NK-92 treated with Interleukin-12 subunit alpha and Interleukin-12 subunit beta, amount 100 ng/mL, for 24 hours (cell line): ENCODE measurements at places on chromosomes 7 and 10.

DNA sequence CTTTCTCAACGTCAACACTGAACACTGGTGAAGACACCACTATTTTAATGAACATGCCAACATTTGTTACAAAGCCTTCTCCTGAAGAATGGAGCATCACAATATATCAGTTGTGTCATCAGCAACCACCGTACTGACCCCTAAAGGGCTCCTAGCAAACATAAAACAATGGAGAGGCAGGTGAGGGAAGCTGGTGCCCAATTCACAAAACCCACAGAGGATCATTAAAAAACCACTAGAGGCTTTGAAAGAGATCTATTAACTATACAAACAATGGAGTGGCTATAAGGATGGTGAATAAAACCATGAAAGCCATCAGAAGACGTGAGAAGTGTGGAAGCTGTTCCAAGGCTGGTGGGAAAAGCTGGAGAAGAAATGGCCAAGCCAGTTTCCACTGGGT, 150.8 kb downstream of the FAM107B start:
- no peak for DNase-seq

DNA sequence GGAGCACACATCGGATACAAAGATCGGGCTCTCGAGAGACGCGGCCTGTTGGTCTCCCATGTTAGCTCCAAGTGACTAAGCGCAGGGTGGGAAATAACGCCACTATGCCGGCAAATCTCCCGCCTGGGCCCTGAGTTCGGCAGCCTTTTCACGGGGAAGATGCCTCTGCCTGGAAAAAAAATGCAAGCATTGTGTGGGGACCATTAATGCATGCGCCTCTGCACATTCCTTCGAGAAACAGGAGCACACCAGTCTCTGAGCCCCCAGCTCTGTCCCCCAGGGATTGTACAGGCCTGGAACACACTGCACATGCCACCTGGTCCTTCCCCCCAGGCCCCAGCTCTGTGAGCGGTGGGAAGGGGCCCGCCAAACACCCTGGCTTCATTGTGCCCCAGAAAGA, 44.1 kb downstream of the FBXW4 start:
- DNase-seq: no peak

DNA sequence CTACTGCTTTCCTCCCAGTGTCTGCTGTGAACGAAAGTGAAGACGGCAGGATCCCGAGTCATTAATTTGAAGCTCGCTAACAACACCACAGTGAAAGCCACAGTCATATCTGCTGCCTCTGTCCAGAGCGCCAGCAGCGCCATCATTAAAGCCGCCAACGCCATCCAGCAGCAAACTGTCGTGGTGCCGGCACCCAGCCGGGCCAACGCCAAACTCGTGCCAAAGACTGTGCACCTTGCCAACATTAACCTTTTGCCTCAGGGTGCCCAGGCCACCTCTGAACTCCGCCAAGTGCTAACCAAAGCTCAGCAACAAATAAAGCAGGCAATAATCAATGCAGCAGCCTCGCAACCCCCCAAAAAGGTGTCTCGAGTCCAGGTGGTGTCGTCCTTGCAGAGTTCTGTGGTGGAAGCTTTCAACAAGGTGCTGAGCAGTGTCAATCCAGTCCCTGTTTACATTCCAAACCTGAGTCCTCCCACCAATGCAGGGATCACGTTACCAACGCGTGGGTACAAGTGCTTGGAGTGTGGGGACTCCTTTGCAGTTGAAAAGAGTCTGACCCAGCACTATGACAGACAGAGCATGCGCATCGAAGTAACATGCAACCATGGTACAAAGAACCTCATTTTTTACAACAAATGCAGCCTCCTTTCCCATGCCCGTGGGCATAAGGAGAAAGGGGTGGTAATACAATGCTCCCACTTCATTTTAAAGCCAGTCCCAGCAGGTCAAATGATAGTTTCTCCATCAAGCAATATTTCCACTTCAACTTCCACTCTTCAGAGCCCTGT, 94.8 kb upstream of the KCNMA1 start:
- DNase-seq: no peak

GRCh38 chr10:103795634-103796270, 59.6 kb downstream of the SH3PXD2A start:
- DNase-seq: no peak

DNA sequence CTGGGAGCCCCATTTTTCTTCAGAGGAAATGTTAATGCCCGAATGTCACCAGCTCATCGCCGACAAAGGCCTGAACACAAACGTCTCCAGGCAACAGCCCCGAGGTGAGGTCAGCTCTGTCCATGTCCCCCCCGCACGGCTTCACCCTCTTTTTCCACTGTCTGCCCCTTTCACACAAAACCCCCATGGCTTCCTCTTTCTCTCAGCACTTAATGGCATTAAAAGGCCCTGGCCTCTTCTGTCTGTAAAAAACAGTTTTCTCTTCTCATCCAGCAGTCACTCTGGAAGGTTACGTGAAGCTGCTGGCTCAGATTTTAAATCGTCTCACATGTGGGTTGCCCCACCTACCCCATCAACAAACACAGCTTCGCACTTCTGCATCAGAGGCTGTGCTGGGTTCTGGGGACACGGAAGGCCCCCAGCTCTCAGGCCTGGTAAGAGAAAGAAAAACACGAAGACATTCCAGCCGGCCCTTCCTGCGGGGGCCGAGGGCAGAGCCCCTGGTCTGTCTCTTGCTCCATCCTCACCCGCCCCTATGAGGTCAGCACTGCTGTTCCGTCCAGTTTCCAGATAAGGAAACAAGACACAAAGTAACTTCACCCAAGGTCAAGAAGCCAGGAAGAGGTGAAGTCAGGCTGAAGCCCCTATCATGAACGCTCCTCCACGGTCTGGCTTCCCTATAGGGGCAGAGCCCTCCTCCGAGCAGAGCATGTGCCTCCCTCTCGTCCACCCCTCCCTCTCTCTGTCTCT, 91.1 kb upstream of the PDGFA start:
- DNase-seq: no peak

DNA sequence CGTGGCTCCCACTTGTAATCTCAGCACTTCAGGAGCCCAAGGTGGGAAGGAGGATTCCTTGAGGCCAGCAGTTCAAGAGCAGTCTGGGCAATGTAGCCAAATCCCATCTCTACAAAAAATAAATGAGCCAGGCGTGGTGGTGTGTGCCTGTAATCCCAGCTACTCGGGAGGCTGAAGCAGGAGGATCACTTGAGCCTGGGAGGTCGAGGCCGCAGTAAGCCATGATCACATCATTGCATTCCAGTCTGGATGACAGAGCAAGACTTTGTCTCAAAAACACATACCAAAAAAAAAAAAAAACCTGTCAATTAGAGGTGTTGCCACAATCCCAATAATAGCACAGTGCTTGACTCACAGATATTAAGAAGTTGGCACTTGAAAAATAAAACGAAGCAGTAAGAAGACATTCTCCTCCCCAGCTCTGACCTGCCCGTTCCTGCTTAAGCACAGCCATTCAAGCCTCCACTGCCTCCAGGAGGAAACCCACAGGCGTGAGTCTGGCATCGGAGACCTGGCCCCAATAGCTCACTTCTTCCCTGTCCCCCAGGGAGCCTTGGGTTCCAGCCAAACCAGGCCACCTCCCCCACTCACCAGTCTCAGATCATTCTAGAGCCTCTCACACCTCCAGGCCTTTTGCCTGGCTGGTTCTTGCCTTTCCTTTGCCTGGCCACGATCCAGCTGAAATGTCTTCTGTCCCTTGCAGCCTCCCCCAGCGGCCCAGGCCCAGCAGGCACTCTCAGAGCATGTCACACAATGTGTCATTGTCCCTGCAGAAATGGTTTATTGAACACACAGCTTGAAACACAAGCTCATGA, 45.3 kb upstream of the GTF2I start:
- DNase-seq: no peak

DNA sequence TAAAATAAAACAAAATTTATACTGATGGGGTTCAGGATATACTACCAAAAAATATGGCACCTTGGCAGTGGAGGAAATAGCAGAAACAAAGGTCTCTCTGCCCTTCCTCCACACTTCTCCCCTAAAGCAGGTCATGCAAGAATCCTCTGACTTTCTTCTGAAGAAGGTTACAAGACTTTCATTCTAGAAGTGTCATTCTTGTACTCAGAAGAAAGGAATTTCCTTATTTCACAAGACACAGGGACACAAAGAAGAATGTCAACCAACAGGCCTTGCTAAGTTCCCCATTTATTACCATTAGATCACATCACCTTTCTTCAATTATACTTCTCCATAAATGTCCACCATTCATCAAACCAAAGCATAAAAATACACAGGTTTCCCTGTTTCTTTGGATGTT, 470.2 kb downstream of the PAXIP1 start:
- DNase-seq: no peak

DNA sequence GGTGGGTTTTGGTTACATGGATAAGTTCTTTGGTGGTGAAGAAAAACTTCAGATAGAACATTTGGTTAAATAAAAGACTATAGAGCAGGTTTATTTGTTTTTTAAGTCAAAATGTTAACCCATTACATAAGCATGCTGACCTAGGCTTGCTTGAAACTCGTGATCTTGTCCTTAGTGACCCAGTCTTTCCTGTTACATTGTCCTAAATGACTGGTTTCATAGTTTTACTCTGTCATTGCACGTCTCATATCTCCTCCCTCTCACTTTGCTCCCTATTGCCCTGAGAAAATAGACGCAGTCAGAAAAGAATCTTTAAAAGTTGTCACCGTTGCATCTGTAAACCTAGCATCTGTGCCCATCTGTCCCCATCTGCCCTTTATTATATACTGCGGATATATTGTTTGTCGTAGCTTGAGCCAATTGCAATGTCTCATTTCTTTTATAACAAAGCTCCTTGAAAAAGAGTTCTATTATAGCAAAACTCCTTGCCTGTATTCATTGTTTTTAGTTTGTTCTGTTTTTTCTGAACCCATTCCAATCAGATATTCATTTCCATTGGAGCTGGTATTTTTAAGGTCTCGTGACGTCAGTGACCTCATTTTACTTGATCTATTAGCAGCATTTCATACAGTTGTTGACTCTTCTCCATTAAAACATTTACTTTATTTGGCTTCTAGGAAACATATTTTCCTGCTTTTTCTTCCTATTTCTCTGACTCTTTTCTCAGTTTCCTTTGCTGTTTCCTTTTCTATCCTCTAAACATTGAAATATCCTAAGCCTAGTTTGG, 57.3 kb downstream of the HELLS start:
- no peak for DNase-seq

- no peak for DNase-seq
These were observed 218.5 kb upstream of the KLF6 start for GRCh38 chr10:4003348-4003973.

DNA sequence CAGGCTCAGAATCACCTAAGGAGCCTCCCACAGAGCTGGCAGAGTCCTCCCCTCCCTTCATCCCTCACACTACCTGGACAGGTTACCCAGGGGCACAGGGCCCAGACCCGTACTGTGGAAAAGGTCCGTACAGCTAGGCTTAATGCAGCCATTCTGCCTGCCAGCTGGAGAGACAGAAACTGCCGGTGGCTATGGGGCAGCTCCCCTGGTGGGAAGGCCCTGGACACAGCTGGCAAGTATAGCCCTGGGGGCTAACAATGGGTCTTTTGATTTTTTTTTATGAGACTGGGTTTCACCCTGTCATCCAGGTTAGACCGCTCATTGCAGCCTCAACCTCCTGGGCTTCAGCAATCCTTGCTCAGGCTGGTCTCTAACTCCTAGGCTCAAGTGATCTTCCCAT, 68.3 kb downstream of the GNA12 start:
- no peak for DNase-seq

- DNase-seq: no peak
These were observed 31.2 kb downstream of the WDR86 start for GRCh38 chr7:151378496-151379192.

- no peak for DNase-seq
These were observed 3.7 kb downstream of the TRAPPC14 start for GRCh38 chr7:100154651-100155491.

- DNase-seq: no peak
These were observed 1183.9 kb upstream of the C7orf33 start for GRCh38 chr7:147406521-147407135.

DNA sequence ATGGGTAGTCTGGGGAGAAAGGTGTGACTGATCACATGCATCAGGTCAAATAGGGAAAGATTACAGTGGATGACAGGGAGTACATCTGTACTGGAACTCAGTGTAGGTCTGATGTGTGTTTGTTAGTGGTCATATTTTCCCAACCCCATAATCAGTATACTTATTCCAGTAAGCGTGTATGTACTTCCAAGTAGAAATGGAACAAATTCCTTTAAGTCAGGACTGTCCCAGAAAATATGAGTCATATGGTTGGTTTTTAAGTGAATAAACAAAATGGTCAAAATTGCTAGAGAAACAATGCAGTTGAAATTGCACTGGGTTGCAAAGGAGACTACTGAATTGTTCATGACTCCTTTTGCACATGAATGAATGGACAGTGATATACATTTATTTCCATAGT, 118.8 kb upstream of the MYO3A start:
- no peak for DNase-seq

DNA sequence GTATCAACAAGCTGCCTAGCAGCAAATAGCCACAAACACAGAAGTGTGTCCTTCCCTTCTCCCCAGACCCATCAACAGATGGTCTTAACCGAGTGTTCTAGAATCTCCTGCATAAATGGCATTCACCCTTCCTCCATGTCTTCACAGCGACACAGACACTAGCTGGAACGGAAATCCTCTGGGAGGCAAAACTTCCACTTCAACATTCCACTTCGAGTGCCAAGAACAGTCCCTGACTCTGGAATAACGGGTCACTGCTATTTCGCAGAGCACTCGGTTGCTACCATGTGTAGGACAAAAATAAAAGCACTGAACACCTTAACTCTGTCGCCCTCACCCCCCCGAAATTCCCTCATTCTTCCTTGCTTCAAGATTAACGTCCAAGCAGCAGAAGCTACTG, 65.1 kb downstream of the SFMBT2 start:
- no peak for DNase-seq

- DNase-seq: no peak
These were observed 3.8 kb downstream of the TRPV6 start for GRCh38 chr7:142881586-142882337.

GRCh38 chr7:117347962-117348672, 25.3 kb upstream of the WNT2 start:
- DNase-seq: no peak

GRCh38 chr7:115662120-115662519, 368.4 kb downstream of the TFEC start:
- DNase-seq: no peak

DNA sequence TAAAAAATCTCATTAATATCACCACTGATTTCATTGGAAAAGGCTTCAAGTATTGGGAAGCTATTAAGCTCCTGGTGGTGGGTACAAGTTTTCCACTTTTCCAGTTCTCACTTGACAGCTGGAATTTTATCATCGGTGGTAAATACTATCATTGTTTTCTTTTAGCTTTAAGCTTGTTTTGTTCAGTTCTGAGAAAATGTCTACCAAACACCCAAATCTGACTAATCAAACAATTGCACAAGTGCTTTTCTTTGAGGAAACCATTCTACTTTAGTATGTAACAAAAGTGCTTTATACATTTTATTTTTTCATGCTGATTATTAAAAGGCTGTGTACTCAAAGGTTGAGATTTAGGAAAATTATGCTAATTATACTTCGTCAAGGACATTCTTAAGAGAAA, 7.9 kb downstream of the PRPF18 start:
- DNase-seq: no peak

GRCh38 chr10:30866896-30867295, 164.8 kb downstream of the ZNF438 start:
- DNase-seq: no peak

GRCh38 chr10:44914891-44915290, 3.8 kb downstream of the TMEM72 start:
- DNase-seq: no peak
